ENCODE measurements at places on chromosomes 2 and 18. TPM values are rescaled to one million over a fixed set of nuclear protein-coding genes. Genes with fewer than 3 reads are reported as not detected.

Gene MROH2A
- not detected for total RNA-seq

Gene EML6
- total RNA-seq: 0.63 TPM

Gene SNTG2
- not detected for total RNA-seq

Gene ERBB4
- under 0.01 TPM for total RNA-seq

Gene CEBPZ
- total RNA-seq: 61.9 TPM

Gene ALPP
- total RNA-seq: not detected

Gene ST8SIA5
- under 0.01 TPM for total RNA-seq

Gene NPHP1
- 2.7 TPM for total RNA-seq

Gene TMEFF2
- total RNA-seq: not detected

Gene CDH19
- total RNA-seq: 0.09 TPM

Gene CFC1
- total RNA-seq: not detected

Gene ALPG
- total RNA-seq: not detected

Gene RNU2-63P
- 284 TPM for total RNA-seq

Gene GAL3ST2
- not detected for total RNA-seq

Gene GCG
- total RNA-seq: not detected

Gene ACMSD
- total RNA-seq: not detected

Gene BMP10
- total RNA-seq: not detected

Gene LIPT1
- 4.4 TPM for total RNA-seq

Gene VWC2L
- not detected for total RNA-seq

Gene DNPEP
- total RNA-seq: 44.0 TPM

Gene ESPNL
- total RNA-seq: not detected

Gene ALLC
- not detected for total RNA-seq

Gene CNDP2
- 64.7 TPM for total RNA-seq

Gene DUSP19
- total RNA-seq: 1.6 TPM

Gene EVX2
- total RNA-seq: not detected

Gene PRSS56
- total RNA-seq: not detected

Gene CD8B2
- total RNA-seq: not detected

Gene ATP8B1
- total RNA-seq: 67.3 TPM

Gene NT5DC4
- total RNA-seq: not detected

Gene OR6B2
- not detected for total RNA-seq

Gene MPHOSPH10
- total RNA-seq: 21.0 TPM

Data from endothelial cell of coronary artery (primary cell).